ENCODE measurements at places on chromosomes 2 and 18.

DNA sequence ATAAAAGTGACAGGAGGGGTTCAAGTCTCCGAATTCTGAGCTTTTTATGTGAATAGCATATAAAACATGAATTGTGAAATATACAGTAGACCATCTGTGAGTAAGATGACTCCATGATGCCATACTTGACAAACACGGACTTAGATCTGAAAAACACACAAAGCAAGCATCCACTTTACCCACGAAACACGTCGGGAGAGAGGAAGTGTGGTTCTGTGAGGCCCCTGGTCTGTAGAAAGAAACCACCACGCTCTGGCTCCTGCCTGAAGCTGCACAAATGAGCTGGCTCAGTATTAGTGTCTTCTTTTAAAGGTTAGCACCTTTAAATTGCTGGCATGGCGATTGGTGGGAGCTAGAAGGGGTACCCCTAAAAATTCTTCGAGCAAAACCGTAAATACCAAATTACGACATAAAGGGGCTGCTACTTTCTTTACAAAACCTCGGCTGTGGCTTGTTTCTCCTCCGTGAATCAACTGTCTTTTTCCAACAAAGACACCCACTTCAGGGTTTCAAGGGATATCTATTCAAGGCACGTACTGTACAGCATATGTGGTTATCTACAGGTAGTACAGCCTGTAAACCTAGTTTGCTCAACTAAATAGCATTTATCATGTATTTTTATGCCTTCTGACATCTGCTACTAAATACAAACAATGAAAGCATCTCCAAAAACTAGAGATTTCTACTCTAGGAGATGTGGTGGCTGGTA is 70.9 kb downstream of the AFF3 start:
- DNase-seq: no peak

DNA sequence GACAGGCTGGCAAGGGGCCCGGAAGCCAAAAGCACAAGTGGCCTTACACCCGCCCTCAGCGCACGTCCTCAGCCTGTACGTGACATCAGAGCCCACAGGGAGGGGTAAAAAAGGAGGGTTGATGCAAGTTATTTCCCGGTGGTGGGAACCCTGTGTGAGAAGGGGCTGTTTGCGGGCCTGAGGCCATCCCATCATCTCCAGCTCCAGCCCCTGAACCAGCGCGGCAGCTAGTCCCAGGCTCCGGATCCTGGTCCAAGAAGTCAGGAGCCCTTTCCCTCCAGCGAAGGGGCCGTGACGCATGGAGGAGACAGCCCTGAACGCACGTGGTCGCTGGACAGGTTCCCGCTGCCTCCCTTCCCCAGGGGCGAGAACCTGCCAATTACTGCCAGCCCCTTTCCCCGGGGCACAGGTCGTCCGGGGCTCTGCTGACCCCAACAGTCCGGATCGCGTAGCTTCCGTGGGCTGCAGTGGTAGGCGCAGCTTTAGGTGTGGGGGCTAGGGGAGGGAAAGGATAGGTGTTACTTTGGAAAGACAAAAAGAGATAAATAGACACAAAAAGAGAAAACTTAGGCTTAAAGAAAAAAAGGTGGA is 1.3 kb upstream of the LRP2 start:
- peak; percentile 79 for DNase-seq

DNA sequence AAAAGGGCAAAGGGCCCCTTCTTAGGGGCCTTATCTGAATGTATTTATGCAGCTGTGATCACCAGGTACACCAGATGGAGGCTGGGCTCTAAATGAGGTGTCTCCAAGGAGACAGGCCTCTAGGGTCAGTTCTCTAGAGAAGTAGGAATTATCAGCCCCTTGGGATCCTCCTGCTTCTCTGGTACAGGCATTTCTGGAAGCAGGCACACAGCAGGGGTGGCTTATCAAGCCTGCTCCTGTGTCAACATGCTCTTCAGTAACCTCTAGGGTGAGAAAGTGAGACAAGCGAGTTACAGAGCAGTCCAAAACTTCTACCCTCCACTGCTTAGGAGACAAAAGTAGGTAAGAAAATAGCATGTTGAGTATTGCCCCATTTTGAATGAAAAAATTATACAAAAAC is 13.8 kb downstream of the TPGS2 start:
- DNase-seq: no peak

GRCh38 chr2:236582968-236583367 is 13.3 kb downstream of the ACKR3 start:
- DNase-seq: no peak

DNA sequence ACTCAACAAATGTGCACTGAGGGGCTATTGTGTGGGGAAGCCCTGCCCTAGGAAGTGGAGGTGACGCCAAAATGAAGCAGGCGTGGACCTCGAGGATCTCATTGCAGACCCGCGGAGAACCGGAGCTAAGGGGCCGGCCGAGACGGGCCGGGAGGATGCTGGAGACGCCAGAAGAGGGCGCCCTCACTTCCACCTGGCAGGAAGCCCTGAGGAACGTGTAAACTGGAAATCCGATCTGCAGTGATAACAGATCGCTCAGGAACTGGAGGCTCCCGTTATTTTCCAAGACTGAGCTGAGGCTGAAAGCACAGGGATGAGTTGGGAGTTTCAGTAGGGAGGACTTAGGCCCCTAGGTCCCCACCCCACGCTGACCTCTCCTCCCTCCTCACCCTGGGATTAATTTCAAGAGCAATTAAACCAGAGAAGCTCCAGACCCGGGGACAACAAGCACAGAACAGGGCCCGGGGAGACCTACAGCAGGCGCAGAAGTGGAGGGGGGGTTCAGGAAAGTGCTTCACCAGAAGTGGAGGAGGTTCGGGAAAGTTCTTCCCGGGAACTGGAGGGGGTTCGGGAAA is 7.7 kb upstream of the COL6A3 start:
- peak; percentile 74 for DNase-seq

DNA sequence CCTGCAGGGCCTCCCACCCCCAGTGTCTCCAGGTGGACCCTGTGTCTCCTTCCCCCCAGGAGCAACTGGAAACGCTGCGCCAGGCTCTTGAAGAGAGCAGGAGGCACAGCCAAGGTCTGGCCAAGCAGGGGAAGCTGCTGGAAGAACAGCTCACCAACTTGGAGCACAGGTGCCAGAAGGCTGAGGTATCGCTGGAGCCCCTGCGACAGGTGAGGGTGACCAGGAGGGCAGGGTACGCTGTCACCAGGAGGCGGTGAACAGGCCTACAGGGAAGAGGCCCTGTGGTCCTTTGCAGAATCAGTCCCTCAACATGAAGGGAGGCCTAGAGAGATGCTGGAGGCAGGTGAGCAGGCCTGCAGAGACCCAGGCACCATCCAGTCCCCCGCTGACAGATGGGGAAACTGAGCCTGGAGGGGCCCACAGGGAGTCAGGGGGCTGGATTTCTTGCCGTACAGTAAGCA is 15.6 kb upstream of the SNED1 start:
- no peak for DNase-seq

DNA sequence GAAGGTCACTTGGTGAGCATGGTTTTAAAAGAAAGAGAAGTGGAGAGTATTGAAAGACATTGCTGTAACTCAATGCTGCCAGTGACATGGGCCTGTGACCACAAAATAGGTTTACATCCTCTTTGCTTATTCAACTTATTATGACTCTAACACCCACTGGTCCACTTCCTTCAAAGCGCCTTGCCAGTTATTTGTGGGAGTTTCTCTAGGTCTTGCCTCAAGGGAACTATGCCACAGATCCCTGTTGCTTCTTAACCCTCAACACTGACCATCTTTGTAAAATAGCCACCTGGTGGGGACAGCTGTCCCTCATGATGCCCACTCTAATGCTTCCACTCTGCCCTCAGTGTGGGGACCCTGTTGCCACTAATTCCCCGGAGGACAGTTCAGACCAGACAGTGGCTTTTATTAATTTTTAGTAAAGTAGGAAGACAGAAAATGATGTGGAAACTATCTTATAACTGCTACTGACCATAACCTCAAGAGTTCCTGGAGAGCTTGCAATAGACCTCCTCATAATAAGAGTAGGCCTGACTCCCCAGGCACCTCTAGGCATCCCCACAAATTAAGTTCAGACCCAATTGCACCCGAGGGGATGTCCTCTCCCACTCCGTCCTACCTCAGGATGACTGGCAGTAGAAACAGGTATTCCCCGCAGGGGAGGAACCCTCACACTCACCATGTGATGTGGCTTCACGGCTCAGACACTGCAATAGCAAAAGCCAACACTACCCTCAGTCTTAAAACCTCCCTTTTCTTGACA is 31.3 kb upstream of the SLC25A52 start:
- DNase-seq: peak; percentile 60

DNA sequence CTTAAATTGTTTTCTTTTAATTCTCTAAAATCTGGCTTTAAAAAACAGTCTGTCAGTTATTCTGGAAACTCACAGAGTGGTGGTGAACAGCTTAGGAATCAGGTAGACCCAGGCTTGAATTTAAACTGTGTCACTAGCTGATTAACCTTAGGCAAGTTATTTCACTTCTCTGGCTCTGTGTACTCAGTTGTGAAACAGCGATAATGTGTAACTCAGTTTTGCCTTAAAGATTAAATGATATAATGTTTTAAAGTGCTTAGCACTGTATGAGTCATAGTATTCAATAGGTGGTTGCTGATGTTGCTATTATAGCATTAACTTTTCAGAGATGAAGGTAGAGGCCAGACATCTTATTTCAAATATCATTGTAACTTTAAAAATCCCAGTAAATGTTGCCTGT is 40.7 kb downstream of the PKP4 start:
- no peak for DNase-seq

DNA sequence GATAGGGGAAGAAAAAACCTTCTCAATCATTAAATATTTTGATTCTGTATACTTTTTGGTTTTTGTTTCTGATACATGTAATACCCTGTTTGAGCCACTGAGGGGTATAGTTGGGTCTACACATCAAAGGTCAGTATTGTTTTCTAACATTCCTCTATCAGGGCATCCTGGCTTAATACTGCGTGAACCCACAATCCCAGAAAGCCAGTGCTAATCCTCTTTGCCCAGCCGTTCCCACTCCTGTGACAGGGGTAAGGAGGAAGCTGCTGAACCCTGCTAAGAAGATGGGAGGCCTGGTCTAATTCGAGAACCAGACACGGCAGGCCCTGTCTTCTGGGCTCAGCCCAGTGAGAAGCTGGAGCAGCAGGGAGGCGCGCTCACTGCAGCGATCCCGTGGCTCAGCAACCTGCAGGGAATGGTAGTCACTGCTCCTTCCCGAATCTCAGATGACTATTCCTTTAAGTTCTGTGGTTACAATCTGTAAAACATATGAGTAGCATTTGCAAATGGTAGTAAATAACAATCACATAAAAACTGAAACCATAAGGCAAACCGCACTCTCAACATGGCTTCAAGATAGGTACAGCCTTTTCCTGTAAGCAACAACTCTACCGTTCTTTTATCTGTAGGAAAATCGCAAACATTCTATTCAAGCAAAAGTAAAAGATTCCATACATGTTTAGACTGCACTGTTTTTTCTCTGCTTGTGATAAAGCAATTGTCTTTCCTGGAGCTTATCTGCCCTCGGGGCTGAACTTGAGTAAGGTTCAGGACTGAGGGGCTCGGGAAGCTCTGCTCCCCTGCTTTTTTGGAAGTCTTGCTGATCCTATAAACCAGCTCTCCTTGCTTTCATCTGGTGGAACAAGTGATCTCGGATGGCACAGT is 87.0 kb downstream of the EPB41L3 start:
- no peak for DNase-seq
